DMS79 (cell line): ENCODE measurements at places on chromosomes 11 and 22.
A peak's percentile ranks its signal among the peaks of the same experiment; 100 is the strongest.

DNA sequence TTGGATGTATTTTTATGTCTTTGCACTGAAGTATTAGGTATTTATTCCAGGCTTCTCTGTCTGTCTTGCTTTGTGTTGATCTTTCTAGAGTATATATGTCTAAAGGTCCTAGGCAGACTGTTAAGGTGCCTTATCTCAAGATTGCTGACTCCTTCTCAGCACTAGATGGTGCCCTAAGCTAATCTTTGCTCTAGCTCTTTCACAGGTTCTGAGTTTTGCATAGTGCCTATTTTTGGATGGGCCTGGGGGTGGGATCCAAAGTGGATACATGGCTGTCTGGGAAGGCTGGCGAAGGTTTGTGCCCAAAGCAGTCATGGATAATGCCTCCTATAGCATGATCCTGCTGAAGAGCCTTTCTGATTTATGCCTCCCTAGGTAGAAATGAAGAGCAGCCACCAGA is 154.9 kb downstream of the TRPC6 start:
- no peak for DNase-seq

- no peak for DNase-seq
These were observed 618.9 kb downstream of the BRD1 start for GRCh38 chr22:49208768-49209252.

DNA sequence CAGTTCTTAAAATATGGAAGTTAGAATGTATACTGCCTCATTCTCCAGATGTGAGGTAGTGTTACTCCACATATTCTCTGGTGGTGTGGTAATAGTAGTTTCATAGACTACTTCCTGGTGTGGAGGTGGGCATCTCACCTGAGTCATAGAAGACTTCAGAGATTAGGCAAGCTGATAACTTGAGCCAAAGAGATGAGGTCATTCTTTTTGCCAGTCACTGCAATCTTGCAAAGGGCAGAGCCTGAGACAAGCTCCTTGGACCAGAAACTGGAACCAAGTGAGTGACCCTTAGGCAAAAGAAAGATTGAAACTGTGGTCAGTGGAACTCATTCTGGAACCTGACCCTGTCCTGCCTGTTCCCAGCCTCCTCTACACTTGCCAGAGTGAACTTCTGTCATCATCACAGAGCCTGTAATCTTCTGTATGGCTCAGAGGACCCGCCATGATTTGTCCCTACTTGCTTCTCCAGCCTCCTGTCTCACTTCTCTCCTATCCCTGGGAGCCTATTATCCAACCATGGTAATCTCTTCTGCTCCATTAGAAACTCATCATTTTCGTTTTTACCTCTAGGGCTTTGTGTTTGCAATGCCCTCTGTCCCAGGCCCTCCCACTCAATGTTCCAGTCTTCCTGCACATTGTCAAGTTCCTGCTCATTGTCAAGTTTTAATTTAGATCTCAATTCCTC is 10.6 kb upstream of the CCDC83 start:
- DNase-seq = no peak

GRCh38 chr11:91497847-91498246 is 726.8 kb upstream of the FAT3 start:
- no peak for DNase-seq

DNA sequence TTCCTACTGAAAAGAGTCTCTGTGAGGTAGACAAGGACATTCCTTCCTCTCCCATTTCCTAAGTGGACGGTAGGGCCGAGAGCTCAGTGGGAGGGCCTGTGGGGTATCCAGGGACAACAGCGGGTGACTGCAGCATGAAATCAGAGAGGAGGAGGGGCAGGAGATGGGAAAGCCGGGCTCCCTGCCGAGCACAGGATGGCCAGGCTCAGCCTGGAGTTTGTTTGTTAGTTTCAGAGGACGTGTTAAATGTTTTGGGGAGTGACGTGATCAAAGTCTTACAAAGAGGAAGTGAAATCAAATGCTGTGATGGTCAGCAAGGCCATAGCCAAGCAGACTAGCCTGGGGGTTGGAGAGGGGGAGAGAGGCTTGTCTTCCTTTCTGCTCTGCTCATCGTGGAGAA is 152.7 kb downstream of the ADAMTS15 start:
- no peak for DNase-seq

DNA sequence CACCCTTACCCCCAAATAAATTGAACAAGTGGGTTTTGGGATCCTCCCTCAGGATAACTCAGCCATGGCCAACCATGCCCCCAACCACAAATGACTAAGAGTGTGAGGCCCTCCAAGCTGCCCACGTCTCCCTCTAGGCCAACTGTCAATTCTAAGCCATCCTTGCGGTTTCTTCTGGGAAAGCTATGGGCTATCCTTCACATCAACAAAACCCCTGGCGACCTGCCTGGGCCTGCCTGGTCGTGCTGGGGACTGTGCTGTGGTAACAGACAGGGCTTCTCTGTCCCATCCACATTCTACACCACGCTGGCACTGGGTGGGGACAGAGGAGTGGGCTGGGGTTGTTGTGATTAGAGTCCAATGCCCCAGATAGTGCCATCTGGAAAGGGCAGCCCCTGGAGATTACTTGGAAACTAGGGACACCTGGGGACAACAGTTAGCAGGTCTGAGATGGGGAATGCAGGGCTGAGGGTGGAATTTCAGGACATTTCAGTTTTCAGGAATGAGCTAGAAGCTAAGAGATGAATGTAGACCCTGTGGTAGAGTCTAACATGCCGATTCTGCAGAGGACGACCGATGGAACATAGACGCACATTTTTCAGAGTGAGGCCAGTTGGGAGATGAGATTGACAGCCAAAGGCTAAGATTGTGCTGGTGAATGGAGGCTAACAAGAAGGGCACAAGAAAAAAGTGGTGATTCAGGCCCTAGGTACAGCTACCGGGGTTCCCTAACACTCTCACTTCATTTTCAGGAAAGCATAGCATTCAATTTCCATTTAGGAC is 131.9 kb downstream of the RASSF10 start:
- peak; percentile 99 for DNase-seq

DNA sequence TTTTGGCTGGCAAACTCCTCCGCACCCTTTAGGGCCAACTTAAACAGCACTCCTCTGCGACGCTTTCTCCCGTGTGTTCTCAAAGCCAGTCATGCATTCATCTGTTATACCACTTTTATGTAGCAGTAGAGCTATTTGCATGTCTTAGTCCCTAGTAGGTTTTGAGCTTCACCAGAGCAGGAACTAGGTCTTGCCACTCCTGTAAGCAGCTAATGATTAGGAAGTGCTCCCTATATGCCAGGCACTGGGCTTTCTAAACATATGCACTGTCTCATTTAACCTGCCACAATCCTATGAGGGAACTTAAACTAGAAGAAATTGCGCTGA is 180.8 kb downstream of the DBX1 start:
- peak; percentile 40 for DNase-seq

- DNase-seq = no peak
These were observed 82.8 kb upstream of the E2F8 start for GRCh38 chr11:19323502-19323901.

DNA sequence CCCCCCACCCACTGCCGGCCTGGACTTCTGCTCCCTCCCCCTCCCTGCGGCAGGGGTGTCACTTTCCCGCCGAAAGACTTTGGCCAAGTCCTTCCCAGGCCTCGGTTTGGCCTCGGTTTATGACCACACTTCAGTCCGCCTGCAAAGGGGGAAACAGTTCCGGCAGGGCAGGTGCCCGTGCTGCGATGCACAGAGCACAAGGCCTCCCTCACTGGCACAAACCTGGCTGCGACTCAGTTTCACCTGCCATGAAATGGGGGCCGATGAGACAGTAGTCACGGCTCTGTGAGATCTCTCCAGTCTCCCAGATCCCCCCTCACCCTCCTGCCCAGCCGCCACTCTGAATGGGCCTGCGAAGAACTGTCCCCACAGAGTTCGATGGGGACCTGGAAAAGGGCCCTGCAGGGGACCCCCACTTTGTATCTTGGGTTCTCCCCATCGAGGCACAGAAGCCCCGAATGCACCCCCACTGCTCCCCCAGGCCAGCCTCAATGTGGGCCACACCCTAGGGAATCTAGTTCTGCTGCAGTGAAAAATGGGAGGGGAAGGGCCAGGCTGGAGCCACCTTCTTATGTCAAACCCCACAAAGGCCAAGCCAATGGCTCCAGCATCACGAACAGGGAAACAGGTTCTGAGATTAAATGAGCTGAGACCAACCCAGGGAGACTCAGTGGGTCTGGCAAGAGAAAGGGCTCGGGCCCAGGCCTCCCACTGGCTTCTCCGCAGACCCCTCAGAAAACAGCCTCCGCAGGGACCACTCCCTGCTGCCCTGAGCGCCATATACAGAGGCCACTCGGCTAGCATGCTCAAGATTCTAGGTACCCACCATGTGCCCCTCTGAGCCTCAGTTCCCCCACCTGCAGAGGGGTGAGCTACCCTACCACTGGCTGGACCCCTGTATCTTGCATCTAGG is 29.0 kb downstream of the ARVCF start:
- no peak for DNase-seq

DNA sequence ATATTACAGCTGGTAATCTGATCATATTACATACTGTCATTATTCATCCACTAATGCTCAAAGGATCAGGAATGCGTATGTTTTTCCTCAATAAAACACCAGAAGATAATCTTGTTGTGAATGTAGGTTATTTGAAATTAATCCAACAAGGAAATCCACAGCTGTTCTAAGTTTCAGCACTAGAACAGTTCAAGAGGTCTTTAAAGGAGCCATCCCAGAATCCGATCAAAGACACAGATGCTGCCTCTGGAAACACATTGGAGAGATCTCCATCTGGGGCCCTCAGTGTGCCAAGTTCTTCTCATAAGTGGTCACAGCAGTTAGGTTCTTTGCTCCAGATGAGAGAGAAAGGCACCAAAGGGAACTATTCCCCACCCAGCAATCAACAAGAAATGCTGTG is 1955.1 kb upstream of the RAG2 start:
- no peak for DNase-seq

GRCh38 chr22:48052621-48052890 is 1290.1 kb downstream of the TBC1D22A start:
- no peak for DNase-seq

DNA sequence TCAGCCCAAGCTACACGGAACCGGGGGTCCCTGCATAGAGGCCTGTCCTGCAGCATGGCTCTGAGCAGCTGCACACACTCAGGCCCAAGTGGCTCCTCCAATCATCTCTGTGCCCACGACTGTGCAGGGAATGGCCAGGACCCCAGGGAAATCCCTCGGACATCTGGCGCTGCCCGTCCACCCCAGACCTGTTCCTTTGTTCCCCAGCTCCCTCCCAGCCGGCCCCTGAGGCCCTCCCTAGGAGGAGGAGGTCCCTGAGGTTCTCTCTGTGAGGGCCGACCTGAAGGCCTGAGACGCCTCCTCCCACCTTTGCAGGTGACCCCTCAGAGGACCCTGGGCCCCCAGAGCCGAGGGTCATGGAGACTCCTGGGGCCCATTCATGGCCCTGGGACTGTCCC is 1.1 kb downstream of the MLC1 start:
- no peak for DNase-seq
